ENCODE measurements at places on chromosomes 7 and 10.

- DNase-seq, result no peak
These were observed 8.4 kb upstream of the PVRIG start for GRCh38 chr7:100211342-100211780.

GRCh38 chr10:132743925-132744490 is 41.9 kb downstream of the NKX6-2 start:
- peak; percentile 48 for DNase-seq

DNA sequence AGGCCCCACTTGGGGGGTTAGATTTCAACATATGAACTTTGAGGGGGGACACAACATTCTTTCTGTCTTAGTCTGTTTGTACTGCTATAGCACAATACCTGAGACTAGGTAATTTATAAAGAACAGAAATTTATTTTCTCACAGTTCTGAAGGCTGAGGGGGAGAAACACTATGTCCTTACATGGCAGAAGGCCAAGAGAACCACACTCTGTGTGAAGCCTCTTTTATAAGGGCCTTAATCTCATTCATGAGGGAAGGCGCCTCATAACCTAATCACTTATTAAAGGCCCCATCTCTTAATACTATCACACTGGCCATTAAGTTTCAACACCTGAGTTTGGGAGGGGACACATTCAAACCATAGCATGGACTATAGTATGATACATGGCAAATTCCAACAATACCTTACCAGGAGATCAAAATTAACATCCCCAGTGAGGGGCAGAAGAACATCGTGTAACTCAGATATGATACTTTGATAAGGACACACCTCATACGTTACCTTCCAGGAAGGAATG is 9.3 kb upstream of the PDLIM1 start:
- no peak for DNase-seq

- DNase-seq, result peak; percentile 17
These were observed 15.7 kb downstream of the TMEM72 start for GRCh38 chr10:44926751-44927351.

- DNase-seq, result no peak
These were observed 71.9 kb downstream of the ELFN1 start for GRCh38 chr7:1741751-1742554.

- DNase-seq, result no peak
These were observed 68.9 kb downstream of the ARID5B start for GRCh38 chr10:61970182-61971002.

DNA sequence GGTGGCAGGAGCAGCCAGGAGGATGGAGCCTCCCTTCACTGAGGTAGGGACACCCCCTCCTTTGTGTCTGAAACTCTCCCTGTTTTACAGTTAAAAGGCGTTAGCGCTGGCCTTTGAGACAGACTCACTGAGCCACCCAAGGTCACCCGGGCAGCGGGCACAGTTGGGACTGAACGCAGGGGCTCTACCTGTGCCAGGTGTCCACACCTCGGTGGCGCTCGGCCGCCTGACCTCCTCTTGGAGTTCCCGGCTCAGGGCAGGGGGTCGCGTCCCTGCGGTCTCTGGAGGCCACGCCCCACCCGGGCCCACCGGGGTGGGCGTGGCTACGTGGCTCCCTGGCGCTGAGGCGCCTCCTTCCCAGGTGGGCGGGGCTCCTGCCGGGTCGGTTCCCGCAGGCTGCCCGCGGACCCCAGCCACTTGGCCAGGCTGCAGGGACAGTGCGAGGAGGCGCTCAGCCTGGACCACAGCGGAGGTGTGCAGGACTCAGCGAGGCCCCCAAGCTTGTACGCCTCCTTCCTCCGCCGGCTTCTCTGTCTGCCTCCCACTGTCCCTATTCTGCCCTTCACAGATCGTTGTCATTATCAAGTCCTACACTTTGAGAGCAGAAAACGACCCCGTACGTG is 39.9 kb upstream of the LEP start:
- DNase-seq, result no peak

DNA sequence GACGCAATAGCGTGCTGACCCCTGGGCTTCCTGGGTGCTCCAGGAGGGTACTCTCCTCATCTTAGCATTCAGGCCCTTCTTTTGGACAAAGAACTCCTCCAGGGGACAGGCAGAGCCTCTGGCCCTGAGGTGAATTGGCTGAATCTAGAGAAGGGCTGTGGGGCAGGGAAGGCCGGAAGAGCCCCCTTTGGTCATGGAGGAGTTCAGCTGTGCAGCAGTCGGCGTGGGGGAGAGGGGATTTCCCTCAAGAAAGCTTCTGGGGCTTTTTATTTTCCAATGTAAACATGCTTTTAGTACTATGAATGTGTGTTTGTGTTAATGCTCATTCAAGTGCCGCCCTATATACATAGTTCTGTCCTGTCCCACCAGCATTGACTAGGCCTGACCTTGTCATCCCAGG is 38.8 kb downstream of the FIGNL1 start:
- no peak for DNase-seq

DNA sequence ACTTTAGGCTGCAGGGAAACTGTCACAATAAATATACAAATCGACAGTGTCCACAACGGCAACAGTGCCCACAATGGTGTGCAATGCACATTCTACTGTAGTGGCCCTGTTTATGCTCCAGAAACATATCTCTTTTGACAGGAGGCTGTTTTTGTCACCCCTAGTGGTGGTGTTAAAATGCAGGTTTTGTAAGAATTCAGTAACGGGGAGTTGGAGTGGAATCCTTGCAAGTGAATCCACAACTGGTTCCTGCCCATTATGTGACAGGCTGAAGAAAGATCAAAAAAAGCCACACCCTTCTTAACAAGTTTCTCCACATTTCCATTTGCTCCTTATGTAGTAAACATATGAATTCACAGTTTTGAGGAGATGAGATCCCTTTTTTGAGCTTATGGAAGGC is 58.5 kb downstream of the BEND7 start:
- DNase-seq, result no peak

GRCh38 chr10:58868736-58869435 is 307.6 kb upstream of the PHYHIPL start:
- no peak for DNase-seq

GRCh38 chr7:29243910-29244655 is 49.5 kb downstream of the CHN2 start:
- DNase-seq, result no peak

DNA sequence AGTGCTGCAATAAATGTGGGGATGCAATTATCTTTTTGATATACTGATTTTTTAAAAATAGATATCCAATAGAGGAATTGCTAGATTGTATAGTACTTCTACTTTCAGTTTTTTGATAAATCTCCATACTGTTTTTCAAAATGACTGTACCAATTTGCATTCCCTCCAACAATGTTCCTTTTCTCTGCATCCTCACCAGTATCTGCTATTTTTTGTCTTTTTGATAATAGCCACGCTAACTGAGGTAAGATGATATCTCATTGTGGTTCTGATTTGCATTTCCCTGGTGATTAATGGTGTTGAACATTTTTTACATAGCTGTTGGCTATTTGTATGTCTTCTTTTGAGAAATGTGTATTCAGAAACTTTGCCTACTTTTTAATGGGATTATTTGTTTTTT is 217.7 kb upstream of the MTPN start:
- DNase-seq, result no peak

GRCh38 chr7:25940086-25940906 is 211.7 kb upstream of the NFE2L3 start:
- DNase-seq, result no peak

- no peak for DNase-seq
These were observed 76.2 kb upstream of the SLC25A13 start for GRCh38 chr7:96397936-96398598.

GRCh38 chr7:157559596-157560257 is 222.9 kb downstream of the DNAJB6 start:
- no peak for DNase-seq

DNA sequence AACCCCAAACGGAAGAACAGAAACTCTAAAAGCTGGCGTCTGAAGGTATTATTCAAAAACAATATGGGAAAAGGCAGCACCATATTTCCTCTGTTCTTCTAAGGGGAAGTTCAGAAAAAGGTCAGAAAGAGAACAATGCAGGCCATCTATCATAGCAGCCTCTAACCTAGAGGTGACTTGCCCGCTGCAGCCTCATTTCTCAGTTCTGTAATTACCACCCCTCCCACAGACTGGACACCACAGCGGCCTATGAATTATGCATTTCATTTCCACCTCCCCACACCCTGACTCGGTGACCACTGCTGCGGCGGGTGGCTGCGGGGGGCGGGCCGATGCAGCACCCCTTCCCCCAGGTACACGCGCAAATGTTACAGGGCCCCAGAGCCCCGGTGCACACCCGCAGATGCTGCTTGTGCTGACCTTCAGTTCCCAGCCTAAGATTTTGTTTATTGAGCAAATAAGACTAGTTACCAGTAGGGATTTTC is 125.5 kb downstream of the CLEC2L start:
- peak; percentile 86 for DNase-seq

DNA sequence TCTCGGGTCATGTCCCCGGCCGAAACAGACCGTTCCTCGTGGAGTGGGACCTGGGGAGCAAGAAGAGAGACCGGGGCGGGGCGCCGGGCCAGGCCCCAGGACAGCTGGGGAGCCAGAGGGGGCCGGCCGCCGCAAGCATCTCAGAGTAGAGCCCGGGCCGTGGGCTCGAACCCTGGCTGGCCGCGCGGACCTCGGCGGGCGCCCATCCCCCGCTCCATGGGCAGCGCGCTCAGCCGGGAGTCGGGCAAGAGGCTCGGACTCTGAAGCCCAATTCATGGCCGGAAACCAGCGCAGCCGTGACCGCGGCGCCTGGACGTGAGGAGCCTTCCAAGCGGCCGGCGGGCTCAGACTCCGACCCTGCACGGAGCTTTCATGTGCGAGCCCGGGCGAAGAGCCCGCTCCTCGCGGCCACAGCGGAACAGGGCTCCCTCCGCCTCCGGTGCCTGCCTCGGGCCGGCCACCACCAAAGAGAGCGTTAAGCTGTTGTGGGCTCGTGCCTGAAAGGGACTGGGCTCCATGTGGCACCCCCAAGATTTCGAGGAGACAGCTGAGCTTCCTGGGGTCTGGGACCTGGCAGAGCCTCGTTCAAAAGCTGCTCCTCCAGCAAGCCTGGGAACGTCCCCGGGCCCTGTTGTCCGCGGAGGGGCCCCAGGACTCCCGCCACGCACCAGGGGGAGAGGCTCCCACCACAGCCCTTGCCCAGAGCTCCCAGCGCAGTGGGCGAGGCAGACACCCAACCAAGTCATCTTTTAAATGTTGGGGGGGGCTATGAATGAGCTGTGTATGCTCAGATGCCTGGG is 757 bp upstream of the GRID1 start:
- DNase-seq, result peak; percentile 87

- DNase-seq, result no peak
These were observed 7.7 kb upstream of the CCDC172 start for GRCh38 chr10:116316503-116316902.

DNA sequence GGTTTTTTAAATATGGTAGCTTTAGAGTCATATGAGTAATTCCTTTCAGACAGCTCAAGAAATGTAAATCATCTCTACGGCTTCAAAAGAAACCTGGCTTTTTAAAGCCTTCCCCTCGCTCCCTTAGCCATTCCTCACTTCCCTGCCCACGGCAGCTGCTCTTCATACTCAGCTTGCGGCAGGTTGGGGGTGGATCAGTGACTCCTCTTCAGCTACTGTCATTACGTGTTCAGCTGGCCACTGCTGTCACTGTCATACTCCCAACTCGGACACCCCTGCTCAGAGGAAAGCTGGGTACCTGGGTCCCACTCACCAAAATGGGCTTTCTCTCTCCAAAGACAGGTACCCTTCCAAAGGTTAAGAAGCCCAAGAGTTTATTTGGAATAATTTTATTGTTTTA is 6.6 kb downstream of the YWHAG start:
- no peak for DNase-seq

DNA sequence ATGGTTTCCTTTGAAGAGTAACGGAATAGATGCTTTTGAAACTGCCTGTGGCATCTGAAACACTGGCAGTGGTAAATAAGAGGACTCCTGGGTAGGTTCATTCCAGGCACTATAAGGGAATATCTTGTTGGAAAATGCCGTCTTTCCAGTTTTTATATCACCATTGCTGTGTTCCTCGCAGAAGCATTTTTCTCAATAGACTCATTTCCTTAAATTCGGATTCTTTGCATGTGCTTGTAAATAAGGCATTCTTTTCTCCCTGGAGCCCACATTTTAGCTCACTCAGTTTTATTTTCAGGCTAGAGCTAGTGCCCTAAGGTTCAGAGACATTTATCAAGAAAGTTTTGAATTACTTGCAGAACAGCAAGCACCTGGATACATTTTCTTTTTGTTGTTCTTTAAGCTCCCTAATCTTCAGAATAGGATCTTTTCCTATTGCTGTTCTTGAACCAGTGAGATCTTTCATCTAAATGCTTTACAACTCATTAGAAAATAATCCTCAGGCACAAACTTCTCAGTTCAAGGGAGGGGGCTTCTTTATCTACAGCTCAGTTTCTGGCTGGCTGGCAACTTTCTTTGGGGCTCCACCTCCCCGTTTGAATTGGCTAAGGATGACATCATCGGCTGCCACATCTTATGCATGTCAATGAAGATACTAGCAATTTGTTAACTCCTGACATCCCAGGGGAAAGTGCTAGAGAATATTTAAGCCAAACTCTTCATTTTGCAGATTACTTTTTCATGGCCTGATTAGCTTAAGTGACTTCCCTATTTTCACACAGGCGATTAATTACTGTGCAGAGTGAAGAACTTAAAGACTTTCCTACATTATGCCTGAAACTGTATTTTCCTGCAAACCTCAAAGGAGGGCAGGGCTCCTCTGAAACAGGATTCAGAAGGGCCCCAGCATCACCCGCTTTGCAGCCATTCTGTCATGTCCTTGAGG is 133.7 kb upstream of the RSU1 start:
- DNase-seq, result no peak

GRCh38 chr7:135169964-135170273 is 588 bp downstream of the CYREN start:
- no peak for DNase-seq

All from upper lobe of left lung (tissue), 6 donors.